ENCODE measurements at places on chromosomes 2 and 18.

DNA sequence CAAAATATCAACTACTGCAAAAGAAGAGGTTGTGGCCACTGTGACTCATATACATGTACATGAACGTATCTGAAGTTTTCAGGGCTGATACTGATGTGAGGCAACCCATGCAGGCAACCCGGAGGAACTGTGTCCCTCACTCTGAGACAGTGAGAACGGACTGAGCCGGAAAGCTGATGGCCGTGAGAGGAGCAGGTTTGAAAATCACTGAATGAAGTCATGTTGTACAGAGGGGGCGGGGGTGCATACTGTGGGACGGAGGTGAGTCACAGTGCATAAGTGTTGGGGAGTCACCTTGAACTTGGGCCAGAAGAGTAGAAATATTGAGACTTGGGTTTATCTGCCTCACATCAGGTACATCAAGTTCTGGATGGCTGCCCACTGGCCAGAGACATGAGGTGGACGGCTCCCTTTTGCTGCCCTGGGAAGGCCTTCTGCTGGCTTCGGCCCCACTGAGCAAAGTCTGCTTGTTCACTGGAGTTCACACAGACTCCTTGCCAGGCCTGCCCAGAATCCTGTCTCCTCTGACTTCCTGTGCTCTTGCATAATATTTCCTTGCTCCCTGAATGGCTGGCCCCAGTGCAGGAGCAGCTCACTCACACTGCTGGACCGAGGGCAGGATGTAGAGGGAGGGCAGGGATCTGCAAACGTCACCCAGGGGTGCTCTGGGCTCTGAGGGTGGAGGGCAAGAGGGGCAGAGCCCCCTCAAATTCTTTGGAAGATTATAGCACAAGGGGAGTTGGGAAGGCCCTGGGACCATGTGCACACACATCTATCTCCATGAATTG is 18.1 kb downstream of the EPAS1 start:
- DNase-seq = peak; percentile 85

GRCh38 chr2:44207102-44207501 is 38.4 kb downstream of the PPM1B start:
- no peak for DNase-seq

DNA sequence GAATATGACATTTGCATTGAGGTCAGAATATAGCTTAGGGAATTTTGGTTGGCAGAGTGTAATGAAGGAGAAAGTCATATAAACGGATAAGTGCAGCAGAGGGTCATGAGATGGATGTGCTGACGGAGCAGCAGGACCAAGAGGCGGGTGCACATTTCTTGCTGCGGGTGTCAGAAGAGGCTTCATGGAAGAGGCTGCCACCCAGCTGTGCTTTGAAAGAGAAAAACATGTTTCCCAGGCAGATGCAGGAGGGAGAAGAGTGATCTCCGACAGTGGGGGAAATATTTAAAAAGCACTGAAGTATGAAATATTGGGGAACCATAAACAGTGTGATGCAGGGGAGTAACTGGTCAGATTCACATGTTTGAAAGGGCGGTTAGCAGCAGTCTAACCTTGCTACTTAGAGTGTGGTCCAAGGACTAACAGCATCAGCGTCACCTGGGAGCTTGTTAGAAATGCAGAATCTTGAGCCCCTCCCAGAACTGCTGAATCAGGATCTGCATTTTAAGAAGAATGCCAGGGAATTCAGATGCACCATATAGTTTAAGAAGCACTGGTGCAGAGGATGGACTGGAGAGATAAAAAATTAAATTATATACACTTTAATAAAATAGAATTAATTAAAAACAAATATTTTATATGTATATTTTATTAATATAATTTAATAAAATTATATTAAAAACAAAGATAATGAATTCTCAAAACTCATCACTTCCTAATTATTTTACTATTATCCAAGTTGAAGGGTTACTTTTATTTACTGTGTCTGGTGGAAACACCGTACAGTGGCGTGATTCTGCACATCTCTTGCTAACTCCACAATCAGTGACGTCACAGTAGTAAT is 36.1 kb upstream of the SCYGR1 start:
- no peak for DNase-seq

DNA sequence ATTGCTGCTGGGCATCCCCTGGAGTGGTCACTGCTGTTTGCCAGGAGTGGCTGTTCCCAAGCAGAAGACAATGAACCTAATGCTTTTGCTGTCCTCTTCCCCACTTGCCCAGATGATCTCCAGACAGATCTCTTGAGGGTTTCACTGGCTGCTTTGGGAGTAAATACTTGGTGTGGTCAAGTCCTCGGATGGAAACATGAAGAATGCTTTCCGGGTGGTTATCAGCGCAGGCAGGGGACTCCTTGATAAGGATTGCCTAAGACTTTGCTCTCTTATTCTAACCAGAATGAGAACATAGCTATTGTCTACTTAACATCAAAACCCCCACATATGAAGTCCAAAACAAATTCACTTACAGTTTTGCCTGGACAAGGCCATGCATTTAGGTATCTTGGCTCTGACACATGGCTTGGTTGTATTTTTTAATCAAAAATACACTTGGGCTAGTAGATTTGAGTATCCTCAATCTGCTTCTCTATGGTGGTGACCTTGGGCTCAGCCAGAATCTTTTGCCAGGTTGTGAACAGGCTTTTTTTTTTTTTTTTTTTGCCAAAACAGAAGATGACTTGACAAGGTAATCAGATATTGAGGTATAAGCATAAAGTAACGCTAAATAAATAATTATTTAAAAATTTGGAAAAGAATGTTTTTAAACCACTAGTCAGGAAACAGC is 34.8 kb upstream of the MYO3B start:
- no peak for DNase-seq

GRCh38 chr2:240895656-240896388 is at the start of gene MAB21L4:
Gene MAB21L4 (minus strand): TSS chr2:240896156. CDS start chr2:240895997, 159 bp downstream.
- no peak for DNase-seq

Data from ascending aorta (tissue), 2 donors.